ENCODE measurements at places on chromosomes 7 and 10.
A peak's percentile ranks its signal among the peaks of the same experiment; 100 is the strongest.

DNA sequence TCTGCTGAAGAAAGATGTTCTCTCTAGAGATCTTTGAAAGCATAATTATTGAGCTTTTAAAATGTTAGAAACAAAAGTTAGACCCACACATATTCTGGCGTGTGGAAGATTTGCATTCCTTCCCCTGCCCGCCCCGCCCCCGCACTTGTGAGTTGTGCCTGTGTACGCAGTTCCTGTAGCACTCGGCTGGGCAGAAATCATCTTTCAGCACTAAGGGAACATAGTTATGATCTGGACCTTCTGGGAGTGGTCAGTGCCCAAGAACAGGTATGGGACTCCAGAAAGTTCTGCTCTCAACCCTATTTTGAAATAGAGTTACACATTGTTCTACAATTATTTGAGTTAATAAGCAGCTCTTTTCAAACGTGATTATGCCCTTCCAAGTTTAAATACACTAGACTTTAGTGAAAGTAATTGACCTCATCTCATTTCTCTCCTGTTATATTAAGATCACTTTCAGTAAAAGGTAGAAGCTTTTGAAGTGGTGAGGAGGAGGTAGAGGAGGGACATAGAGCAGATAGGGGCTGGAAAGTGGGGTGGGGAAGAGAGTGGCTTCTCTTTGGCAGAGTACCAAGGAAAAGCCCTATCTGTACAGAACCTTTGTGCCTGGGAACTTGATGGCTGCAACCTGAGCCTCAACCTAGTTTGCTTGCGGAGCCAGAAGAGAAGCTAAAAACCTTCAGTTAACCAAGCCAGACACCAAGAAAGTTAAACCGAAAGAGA is 5.7 kb downstream of the BLVRA start:
- DNase-seq = no peak

DNA sequence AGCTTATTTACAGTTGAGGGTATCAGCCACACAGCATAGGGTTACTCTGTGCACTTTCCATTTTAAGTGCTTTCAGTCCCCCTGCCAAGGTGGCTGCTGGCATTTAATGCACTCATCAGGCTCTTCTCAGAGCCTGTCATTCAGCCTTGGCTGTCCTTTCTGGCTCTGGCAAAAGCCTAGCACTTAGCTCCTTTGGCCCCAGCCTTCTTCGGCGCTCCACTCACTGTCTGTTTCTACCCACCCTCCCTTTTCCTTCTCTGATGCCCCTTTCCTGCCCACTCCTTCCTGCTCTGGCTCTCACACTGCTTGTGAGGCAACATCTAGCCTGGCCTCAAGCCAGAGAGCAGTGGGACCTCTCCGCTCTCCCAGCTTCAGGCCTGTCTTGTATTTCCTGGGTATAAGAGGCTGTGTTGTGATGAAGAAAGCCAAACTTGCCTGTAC is 60.2 kb downstream of the WIPF3 start:
- no peak for DNase-seq

GRCh38 chr10:78134773-78135306 is 101.2 kb downstream of the RPS24 start:
- no peak for DNase-seq

DNA sequence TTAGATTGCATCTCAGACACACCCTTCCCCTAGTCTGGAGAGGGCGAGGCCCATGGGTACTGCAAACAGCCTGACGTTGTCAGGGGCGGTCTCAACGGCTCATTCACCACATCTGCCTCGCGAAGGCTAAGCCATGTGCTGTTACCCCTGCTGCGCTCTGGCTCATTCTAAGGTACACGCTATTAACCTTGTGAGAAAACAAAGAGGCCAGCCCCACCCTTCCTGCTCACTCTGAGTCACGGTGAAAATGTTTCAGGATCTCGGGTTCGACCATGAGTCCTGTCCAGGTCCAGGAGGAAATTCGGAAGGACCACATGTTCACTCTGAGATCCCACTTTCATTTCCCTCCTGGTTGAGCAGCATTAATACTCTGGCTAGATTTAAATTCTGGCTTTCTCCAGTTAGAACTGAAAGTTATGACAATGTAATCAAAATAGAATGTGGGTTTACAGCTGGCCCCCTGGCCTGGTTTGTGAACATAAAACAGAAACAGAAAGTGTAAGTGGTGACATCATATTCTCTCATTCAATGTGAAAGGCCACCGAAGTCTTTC is 55.2 kb downstream of the EGFR start:
- no peak for DNase-seq

DNA sequence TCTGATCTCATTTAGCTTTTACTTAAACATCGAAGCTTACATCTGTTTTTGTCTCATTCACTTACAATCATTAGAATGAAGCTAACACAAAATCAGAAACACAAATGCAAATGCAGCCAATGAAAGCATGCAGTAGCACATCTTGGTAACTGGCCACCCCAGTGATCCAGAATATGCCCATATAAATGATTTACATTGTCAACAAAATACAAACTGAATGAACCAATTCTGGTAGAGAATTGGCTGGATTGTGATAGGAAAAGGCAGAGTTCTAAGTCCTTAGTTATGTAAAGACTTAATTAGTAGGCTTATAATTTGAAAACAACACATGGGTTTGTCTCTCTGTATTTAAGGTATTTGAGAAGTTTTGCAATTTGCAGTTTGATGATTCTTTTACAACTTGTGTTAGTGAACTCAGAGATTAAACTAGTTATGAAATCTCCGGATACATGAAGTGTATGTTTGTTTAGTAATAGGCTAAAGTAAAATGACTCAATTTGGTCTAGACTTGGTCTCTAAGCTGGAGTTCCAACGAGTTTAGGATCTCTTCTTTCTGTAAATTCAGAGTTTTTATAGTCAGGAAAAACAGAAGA is 21.2 kb downstream of the TECTB start:
- DNase-seq = peak; percentile 67

DNA sequence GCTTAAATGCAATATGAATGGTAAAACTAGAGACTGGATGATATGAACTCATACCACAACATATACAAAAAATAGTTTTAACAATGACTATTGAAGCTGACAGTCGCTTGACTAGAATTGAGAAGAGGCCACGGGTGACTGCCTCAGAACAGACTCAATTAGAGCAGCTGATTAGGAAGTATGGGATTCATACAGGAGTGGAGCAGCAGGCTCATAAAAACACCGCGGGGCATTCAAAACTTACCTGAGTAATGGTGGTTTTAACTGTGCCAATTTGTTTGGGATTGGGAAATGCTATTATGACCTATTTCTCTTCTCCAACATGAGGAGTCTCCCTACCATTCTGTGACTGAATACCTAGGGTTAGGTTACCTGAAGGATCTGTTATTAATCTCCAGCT is 2.1 kb downstream of the CADPS2 start:
- DNase-seq = no peak

- no peak for DNase-seq
Measured at GRCh38 chr10:126420567-126421300, 32.5 kb upstream of the ADAM12 start.

DNA sequence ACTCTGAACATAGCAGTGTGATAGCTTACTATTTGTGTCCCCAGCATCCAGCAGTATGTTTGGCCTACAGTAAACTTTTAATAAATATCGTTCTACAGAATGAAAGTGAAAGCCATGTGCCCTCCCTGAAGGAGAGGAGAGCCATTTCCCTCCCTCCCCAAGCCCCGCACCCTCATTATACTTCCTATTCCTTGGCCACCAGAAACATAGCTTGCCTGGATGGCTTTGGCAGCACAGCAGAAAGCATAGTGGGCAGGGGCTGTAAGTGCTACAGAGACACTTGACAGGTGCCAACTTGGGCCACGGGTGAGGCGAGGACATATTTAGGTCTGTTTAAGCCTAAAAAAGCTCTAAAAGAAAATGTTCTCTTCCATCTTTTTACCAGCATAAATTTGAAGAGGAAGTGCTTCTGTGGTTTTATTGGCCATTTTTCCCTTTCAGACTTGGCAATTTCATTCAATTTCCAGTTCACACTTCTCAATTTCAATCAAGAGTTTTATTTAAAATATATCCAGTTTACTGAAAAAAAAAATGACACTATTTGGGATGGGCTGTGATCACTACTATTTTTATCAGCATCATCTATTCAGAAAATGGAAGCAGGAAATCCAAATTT is 12.7 kb downstream of the HHEX start:
- DNase-seq = no peak

DNA sequence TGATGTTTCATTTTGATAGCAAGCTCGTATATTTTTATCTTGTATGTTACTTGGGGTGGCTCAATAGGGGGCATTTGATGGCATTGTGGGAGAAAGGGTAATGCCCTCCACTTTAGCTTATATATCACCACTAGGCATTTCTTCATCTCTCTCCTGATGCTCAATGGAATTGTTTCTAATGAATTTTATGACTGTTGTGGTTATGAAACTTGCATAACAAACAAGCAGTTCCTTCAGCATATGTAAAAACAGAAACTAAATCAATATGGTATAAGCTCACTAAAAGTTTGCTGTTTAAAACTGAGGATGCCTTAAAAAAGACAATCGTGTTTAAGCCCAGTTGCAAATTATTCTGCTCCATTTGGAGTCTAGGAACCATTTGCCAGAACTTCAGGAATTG is 75.5 kb downstream of the CDK14 start:
- no peak for DNase-seq

DNA sequence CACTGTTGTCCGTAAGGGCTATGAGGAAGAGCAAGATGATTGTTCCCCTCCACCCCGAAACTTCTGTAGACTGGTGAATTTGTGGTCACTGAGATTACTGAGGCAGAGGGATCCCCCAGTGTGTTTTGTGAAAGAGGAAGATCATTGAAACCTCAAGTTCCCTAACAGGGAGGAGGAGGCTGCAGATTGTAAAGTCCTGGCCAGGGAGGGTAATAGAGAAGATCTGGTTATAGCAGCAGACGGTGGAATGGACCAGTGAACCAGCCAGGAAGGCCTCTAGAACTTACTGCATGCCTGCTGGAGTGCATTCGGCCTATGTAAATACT is 31.1 kb downstream of the LMTK2 start:
- DNase-seq = no peak

Measured in GM04503 (cell line).